Activated naive CD8-positive, alpha-beta T cell treated with anti-CD3 and anti-CD28 coated beads, Interleukin-2, amount 50 U/mL, for 24 hours (primary cell): ENCODE measurements at places on chromosomes 12 and 14.

DNA sequence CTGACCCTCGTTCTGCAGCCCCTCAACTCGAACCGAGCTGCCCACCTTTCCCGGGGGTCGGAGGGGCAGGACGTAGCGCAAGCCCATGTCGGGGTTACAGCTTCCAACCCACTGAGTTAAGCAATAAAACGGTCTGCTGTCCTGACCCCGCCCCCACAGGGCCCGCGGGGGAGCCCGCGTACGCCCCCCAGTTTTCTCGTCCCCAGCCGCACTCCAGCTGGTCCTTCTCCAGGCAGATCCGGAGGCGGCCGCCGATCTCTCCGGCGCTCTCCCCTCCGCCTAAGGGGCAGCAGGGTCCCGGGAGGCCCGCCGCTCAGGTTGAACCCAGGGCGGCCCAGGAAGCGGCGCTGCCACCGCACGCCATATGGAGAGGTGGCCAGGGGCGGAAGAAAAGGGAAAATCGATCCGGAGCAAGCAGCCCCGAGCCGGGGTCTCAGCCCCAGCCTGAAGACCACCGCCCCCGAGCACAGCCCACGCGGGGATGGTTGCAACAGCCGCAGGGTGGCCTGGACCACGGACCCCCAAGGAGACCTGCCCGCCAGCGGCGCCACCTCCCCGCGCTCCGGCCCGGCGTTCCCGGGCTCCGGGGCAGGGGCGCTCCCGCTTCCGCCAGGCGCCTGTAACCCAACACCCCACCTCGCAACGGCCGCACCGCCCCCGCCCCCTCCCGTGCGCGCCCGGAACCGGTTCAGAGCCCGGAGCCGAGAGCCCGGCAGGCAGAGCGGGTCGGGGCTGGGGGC, 760 bp downstream of the ACTN1 start:
- peak; percentile 63 for DNase-seq

DNA sequence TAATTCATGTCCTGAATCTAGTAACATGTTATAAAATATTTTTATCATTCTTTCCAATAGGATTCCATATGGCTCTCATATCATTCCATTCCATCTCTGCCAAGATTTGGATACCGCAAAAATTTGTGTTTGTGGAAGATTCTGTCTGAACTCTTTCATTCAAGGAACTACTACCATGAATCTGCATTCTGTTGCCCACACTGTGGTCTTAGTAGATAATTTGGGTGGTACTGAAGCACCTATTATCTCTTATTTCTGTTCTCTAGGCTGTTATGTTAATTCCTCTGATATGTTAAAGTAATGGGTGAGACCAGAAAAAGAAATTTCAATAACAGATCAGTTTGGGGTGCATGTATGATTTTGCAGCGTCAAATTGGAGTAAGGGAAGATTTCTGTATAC, 6.2 kb downstream of the RPL36AL start:
- no peak for DNase-seq

- DNase-seq, result no peak
These were observed 74.6 kb downstream of the CHGA start for GRCh38 chr14:92997343-92998061.

DNA sequence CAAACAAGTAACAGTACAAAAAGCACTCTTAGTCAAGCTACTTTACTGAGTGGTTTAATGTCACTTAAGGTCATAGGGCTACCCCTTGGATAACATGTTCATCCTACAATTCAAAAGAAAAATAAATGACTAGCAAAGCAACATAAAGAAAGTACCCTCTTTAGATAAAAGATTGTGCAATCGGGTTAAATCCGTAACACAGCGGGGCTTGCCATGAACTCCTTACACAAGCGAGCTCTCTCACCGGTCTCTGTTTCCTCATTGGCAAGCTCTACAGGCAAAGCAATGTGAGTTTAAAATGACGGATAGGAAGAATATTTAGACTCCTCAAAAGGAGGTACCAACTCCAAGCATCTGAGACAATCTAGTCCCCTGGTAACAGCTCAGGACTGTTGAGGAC, 140.6 kb downstream of the EGLN3 start:
- DNase-seq, result no peak

DNA sequence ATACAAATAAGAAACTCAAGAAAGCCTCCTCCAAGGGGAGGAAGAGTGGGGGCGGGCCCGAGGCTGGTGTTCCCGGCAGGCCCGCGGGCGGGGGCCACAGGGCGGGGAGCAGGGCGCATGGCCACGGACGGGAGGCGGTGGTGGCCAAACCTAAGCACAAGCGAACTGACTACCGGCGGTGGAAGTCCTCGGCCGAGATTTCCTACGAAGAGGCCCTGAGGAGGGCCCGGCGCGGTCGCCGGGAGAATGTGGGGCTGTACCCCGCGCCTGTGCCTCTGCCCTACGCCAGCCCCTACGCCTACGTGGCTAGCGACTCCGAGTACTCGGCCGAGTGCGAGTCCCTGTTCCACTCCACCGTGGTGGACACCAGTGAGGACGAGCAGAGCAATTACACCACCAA, 8.7 kb downstream of the DACT1 start:
- no peak for DNase-seq

GRCh38 chr12:105616971-105617540, 286.6 kb downstream of the C12orf75 start:
- no peak for DNase-seq

GRCh38 chr14:29220072-29220471, 453.5 kb downstream of the FOXG1 start:
- no peak for DNase-seq

DNA sequence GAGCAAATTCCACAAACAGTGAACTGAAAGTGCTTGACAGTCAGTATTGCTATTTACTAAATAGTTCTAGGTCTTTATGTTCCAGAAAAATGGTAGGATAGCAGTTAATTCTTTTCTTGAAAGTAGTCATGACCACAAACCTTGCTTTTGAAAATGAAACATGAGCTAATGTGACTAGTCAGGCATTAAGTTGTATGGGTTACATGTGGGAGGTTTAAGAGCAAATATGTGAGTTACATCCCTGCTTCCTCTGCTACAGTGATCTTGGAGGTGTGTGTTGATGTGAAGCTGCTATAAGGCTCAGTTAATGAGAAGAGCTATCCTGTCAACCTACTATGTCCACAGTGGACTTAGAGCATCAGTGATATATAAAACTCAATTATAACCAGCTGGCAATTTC, 741.6 kb downstream of the FSCB start:
- no peak for DNase-seq

DNA sequence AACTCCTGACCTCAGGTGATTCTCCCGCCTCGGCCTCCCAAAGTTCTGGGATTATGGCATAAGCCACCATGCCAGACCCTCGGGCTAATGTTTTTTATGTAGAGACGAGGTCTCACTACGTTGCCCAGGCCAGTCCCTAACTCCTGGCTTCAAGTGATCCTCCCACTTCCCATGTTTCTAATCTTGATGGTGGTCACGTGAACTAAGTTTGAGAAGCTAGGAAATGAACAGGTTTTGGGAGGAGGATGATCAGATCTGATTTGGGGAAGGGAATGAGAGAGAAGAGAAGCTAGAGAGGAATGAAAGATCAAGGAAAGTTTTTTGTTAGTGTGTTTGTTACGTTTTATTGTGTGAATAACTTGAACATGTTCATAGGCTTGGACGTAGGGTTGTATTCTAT, 17.2 kb upstream of the SINHCAF start:
- DNase-seq, result no peak

GRCh38 chr12:87427770-87428169, 601.4 kb downstream of the C12orf50 start:
- DNase-seq, result no peak

DNA sequence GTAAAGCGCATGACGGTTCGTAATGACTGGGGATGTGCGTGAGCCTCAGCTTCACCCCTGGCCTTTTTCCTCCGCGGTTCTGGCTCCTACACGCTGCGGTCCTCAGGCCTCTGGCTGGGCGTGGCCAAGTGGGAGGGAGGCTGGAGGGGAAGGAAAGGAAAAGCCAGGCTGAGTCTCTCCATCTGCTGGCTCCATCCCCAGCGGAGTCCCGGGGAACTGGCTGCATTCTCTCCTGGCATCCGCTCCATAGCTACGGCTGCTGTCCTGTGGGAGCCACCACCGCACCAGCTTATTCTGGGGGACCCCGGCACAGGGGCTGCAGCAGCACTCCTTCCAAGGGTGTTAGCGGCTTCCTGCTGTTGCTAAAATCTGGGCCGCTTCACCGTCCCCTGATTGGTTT, 68.2 kb upstream of the SLC24A4 start:
- no peak for DNase-seq

- DNase-seq, result no peak
These were observed 186.4 kb downstream of the BTG1 start for GRCh38 chr12:91959220-91959619.

DNA sequence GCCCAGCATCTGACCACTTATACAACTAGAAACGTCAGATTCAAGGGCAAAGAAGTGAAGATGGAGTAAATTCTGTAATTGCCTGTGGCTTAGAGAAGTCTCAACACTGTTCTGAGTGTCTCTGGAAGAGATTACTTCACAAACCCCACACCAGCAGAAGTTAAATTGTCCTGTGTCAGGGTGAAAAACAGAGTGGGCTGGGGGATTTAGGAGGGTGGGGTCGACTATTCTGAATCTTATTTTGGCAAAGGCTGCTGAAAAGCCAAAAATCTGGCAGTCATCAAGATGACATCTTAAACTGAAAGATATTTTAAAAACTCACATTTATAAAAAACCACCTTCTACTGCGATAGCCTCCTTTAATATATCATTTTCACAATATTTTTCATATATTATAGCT, 180.8 kb downstream of the KLHL28 start:
- DNase-seq, result no peak

DNA sequence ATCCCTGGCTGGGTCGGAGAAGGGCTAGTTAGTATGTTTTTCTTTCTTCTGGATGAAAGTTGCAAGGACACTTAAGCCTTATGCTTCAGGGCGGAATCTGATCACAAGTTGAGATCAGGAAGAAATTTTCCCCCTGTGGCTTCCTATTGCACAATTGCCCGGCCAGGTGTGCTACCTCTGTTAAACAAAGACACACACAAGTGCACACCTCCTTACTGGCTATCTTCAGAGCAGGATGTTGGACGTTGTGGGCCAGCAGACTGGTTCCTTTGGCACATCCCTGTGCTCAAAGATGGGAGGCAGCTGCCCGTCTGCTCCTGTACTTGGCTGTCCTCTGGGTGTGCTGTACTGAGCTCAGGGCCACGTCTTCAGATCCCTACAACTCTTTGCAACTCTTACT, 19.1 kb downstream of the ETV6 start:
- no peak for DNase-seq

GRCh38 chr14:77098529-77099353, 683 bp downstream of the CIPC start:
- peak; percentile 25 for DNase-seq

- DNase-seq, result no peak
These were observed 79.2 kb upstream of the PTHLH start for GRCh38 chr12:28051516-28052354.

DNA sequence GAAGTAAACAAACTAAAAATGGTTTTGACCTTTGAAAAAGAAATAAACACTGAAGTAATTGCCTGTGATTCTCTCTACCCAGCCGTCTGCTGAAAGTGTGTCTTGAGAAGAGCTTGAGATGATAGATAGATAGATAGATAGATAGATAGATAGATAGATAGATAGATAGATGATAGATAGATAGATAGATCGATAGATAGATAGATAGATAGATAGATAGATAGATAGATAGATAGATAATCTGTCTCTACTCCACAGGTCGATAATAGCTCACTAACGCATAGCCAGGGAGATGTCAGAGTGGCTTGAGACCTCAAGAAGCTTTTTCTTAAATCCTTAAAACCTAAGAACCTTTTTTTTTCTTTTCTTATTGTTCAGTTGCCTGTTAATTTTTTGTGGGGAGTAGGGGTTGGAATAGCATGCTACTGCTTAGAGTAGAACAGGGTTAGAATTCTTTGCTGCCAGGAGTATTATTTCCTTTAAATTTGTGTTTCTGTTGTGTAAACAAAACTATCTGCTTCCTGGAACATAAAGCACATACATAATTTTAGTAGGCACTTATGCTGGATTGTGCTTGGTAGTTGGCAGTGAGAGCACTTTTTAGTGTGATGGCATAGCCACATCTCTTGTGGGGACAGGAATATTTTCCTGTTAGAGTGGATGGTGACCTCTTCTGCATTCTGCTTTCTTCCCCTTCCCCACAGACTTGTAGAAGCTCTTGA, 169.5 kb downstream of the FBXL14 start:
- no peak for DNase-seq

DNA sequence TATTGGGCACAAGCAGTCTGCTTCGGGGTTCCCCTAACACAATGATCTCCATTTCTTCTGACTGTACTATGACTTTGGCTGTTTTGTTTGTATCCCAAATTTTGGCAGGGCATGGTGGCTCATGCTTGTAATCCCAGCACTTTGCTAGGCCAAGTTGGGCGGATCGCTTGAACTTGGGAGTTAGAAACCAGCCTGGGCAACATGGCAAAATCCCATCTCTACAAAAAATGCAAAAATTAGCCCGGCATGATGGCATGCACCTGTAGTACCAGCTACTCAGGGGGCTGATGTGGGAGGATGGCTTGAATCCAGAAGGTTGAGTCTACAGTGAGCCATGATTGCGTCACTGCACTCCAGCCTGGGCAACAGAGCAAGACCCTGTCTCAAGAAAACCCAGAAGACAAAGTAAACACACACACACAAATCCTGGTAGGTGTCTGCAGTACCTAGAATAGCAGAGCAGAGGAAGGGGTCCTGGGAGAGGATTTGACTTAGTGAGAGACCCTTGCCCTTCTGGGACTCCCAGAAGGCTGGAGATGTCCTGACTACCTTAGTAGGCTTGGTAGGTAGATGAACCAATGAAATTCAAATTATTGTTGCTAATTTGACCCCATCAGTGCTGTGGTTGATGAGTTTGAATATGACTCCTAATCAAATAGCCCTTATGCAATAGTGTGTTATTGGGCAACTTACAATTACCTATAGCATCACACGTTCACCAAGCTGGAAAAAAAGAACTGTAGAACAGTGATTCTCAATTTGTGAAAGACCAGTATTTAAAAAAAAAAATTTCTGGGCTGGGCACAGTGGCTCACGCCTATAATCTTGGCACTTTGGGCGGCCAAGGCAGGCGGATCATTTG, 6.8 kb upstream of the AEBP2 start:
- DNase-seq, result no peak

DNA sequence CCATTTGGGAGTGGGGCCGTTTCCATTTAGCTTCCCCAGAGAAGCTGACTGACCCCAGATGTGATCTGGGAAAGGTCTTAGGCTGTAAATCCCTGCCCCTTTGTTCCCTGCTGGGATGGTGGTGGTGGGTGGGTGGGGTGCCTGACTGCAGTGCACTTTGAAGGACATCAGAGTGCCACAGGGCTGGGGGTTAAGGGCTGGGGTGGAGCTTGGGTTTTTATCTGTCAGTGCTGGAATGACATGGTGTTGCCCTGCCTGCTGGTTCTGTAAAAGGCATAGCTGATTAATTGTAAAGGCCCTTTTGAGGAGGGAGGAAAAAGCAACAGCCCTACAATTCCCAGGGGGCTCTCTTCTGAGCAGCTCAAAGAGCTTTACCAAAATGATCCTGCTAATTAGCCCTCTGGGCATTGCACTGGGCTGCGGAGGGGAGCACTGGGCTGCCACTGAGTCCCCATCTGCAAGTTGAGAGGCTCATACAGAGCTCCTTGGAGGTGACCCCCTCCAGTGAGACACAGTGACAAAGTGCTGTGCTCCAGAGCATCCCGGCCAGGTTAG, 21.1 kb downstream of the PLEKHG3 start:
- DNase-seq, result no peak

GRCh38 chr12:53222170-53222721, 9.8 kb downstream of the RARG start:
- no peak for DNase-seq

- DNase-seq, result no peak
These were observed 195.5 kb upstream of the BTG1 start for GRCh38 chr12:92341065-92341668.
